Foreskin keratinocyte (primary cell): ENCODE measurements at places on chromosomes 3 and 15.

DNA sequence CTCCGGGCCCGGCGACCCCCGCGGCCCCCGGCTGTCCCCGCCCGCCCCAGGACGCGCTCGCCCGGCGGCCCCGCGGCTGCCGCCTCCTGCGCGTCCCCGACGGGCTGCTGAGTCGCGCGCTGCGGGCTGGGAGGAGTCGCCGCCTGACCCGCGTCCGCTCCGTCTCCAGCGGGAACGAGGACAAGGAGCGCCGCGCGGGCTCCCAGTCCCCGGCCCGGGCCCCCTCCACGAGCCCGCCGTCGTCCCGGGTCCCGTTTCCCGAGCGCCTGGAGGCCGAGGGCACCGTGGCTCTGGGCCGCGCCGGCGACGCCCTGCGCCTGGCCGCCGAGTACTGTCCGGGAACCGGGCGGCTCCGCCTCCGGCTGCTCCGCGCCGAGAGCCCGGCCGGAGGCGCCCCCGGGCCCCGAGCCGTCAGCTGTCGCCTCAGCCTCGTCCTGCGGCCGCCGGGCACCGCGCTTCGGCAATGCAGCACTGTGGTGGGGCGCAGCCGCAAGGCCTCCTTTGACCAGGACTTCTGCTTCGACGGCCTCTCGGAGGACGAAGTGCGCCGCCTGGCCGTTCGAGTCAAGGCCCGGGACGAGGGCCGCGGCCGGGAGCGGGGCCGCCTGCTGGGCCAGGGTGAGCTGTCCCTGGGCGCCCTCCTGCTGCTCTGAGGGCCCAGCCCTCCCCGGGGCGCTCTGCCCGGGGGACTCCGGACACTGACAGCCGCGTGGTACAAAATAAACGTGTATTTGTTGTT lies 1.5 kb downstream of the C2CD4A start:
- DNase-seq = no peak

DNA sequence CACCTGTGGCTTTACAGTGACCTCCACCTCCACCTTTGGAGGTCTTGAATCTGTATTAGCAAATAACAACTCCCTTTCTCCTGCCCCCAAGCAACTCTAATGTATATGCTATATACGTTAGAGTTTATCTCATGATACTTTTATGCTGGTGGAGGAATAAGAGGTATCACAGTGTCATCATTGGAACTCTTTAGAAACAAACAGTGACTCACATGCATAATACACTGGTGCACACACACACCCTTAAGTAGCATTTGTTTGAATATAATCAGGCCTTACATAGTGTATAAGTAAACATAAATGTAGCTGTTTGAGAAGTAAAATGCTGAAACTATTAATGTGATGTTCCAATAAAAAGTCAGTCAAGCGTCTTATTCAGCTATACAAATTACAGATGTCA lies 280.2 kb upstream of the C2CD4B start:
- no peak for DNase-seq

- DNase-seq = peak; percentile 26
Observed at GRCh38 chr3:13079051-13079450, 5.8 kb upstream of the IQSEC1 start.

- no peak for DNase-seq
Observed at GRCh38 chr15:36877796-36878683, 222.3 kb downstream of the MEIS2 start.

- DNase-seq = no peak
Observed at GRCh38 chr15:50872832-50873426, 35.6 kb upstream of the AP4E1 start.
